Spinal cord (tissue), 10 donors: ENCODE measurements at places on chromosomes 12 and 14. TPM values are rescaled to one million over a fixed set of nuclear protein-coding genes. Genes with fewer than 3 reads are reported as not detected.

SLC6A15 gene
- 50.8 TPM for total RNA-seq

BDKRB2 gene
- 3.4 TPM for total RNA-seq

LBHD2 gene
- total RNA-seq: 1.2 TPM

SCARB1 gene
- total RNA-seq: 27.4 TPM

TAS2R14 gene
- 3.0 TPM for total RNA-seq

KCNH3 gene
- 2.1 TPM for total RNA-seq

KLHL33 gene
- 0.89 TPM for total RNA-seq

SLCO1A2 gene
- total RNA-seq: 25.8 TPM

TAS2R7 gene
- not detected for total RNA-seq

FAM181A gene
- 3.3 TPM for total RNA-seq

GPR135 gene
- total RNA-seq: 6.0 TPM

HOXC6 gene
- total RNA-seq: 6.6 TPM

RIN3 gene
- total RNA-seq: 3.8 TPM

RD3L gene
- total RNA-seq: not detected

TMCC3 gene
- total RNA-seq: 24.0 TPM

HAL gene
- total RNA-seq: 0.33 TPM

BICD1 gene
- 51.0 TPM for total RNA-seq

NOS1 gene
- total RNA-seq: 7.0 TPM

TMEM229B gene
- 13.9 TPM for total RNA-seq

AQP2 gene
- not detected for total RNA-seq

LTBR gene
- 43.5 TPM for total RNA-seq

KRT6C gene
- not detected for total RNA-seq

REP15 gene
- total RNA-seq: 1.7 TPM

DRAM1 gene
- total RNA-seq: 4.0 TPM

CD163L1 gene
- total RNA-seq: 5.4 TPM

DNAJC22 gene
- total RNA-seq: 2.2 TPM

TRIM9 gene
- 28.9 TPM for total RNA-seq

SPIC gene
- not detected for total RNA-seq
